ENCODE measurements at places on chromosomes 13 and 19. TPM values are rescaled to one million over a fixed set of nuclear protein-coding genes. Genes with fewer than 3 reads are reported as not detected.

The PTBP1 gene
- 674 TPM for total RNA-seq

The ZNF723 gene
- not detected for total RNA-seq

The PLIN4 gene
- total RNA-seq = 0.47 TPM

The SPRED3 gene
- 12.0 TPM for total RNA-seq

The NCAN gene
- 13.8 TPM for total RNA-seq

The COX7A1 gene
- total RNA-seq = not detected

The CIC gene
- 93.4 TPM for total RNA-seq

The SLC17A7 gene
- total RNA-seq = 0.23 TPM

The ERICH4 gene
- not detected for total RNA-seq

The NCR1 gene
- not detected for total RNA-seq

The ZNF534 gene
- total RNA-seq = not detected

The SKA3 gene
- 36.0 TPM for total RNA-seq

The ONECUT3 gene
- total RNA-seq = 0.93 TPM

The SHKBP1 gene
- 72.0 TPM for total RNA-seq

The DZIP1 gene
- 71.1 TPM for total RNA-seq

The CYP4F22 gene
- total RNA-seq = not detected

The VSTM1 gene
- not detected for total RNA-seq

The RPS28 gene
- total RNA-seq = 1,634 TPM

The ZNF540 gene
- 1.0 TPM for total RNA-seq

The FPR3 gene
- not detected for total RNA-seq

The NFKBIB gene
- 21.2 TPM for total RNA-seq

The CYP2B6 gene
- total RNA-seq = not detected

The F10 gene
- total RNA-seq = 1.0 TPM

The LACC1 gene
- total RNA-seq = 0.75 TPM

The RAB20 gene
- total RNA-seq = 0.59 TPM

The LSR gene
- 3.5 TPM for total RNA-seq

The RDH8 gene
- total RNA-seq = not detected

The KLK5 gene
- total RNA-seq = not detected

The RXFP2 gene
- total RNA-seq = not detected

The ZNF556 gene
- total RNA-seq = 0.05 TPM

The NUDT19 gene
- 12.5 TPM for total RNA-seq

The CYP2S1 gene
- 0.39 TPM for total RNA-seq

The KIR3DL2 gene
- total RNA-seq = not detected

All from neural crest cell (in vitro differentiated cells).